Nephron progenitor cell (in vitro differentiated cells): ENCODE measurements at places on chromosomes 4 and X.

GRCh38 chr4:122775987-122776836 is 43.7 kb downstream of the BBS12 start:
- no peak for DNase-seq

DNA sequence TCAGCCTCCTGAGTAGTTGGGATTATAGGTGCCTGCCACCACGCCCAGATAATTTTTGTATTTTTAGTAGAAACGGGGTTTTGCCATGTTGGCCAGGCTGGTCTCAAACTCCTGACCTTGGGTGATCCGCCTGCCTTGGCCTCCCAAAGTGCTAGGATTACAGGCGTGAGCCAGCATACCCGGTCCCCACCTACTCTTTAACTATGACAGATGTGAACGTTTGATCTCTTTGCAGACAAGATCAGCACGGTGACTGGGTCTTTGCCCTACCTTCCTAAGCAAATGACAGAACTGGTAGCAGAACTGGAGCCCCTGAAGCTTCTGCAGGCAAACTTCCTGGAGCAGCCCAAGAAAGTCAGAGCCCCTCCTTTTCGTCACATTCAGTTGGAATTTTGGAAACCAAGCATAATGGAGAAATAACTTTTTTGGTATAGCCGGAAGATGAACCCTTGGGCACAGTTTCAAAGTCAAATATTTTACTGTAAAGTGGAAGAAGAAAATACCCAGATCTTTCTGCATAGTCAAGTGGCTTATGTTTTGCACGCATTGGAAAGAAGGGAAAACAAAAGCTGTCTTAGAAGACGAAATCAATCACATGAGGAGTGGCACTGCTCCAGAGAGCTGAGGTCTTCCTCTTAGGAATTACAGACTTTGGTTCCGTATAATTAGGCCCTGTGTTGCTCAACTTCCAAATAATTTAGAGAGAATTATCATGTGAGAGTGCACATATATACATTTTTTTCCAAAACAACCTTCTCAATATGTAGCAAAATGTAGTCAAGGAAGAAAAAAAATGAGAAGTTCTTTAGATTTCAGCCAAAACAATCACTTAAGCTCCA is 90.6 kb downstream of the SORBS2 start:
- no peak for DNase-seq

GRCh38 chr4:182384631-182385091 is 141.5 kb downstream of the TENM3 start:
- no peak for DNase-seq

- DNase-seq, result no peak
These were observed 135.2 kb upstream of the AFF2 start for GRCh38 chrX:148365233-148365632.

- no peak for DNase-seq
These were observed 404.1 kb downstream of the GPM6A start for GRCh38 chr4:175407926-175408325.

DNA sequence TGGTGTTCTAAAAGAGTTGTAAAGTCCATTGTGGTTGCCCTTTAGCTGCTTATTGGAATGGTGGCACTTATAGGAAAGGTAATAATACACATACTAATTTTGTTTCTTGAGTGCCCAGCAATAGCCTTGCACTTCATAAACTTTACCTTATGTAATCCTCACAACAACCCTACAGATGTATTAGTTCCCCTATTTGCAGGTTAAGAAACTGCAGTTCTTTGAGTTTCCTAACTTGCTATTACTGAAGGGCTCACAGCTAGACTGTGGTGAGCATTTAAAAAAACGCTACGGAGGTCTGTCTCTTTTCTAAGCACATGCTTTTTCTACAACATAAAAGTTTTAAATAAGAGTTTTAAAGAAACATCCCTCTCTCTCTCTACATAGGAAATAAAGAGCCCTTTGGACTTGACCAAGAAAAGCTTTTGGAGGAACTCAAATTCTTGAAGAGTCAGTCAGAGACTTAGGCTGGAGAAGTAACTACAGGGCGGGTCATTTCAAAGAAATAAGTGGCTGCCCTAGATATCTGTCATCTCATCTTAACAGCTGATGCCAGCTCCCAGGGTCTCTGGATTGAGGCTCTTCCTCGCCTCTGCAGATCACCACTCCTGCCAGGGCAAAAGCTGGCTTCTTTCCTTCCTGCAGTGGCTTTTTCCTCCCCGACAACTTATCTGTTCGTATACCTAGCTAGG is 42.0 kb upstream of the FBXW7 start:
- DNase-seq, result no peak

GRCh38 chr4:186725469-186726425 is 2.1 kb upstream of the FAT1 start:
- DNase-seq, result peak; percentile 76

DNA sequence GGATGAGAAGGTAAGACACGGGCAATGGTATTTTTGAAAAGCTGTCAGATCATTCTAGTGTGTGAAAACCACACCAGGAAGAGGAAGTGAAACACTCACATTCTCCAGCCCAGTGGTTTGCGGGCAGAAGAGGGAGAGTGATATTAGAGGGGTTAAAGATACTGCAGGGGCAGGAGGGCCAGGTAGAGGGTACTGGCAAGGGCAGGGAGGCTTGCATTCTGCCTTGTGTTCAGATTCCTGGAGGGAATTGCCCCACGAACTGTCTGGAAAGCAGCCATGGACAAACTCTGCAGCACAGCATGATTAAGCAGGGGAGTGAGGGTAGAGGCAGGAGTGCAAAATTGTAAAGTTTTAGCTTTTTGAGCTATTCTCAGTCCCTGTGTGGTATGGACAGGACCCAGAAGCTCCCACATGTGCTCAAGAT is 30.9 kb downstream of the NIPAL1 start:
- no peak for DNase-seq

- DNase-seq, result no peak
These were observed 157.5 kb upstream of the SMIM31 start for GRCh38 chr4:164596318-164596878.

DNA sequence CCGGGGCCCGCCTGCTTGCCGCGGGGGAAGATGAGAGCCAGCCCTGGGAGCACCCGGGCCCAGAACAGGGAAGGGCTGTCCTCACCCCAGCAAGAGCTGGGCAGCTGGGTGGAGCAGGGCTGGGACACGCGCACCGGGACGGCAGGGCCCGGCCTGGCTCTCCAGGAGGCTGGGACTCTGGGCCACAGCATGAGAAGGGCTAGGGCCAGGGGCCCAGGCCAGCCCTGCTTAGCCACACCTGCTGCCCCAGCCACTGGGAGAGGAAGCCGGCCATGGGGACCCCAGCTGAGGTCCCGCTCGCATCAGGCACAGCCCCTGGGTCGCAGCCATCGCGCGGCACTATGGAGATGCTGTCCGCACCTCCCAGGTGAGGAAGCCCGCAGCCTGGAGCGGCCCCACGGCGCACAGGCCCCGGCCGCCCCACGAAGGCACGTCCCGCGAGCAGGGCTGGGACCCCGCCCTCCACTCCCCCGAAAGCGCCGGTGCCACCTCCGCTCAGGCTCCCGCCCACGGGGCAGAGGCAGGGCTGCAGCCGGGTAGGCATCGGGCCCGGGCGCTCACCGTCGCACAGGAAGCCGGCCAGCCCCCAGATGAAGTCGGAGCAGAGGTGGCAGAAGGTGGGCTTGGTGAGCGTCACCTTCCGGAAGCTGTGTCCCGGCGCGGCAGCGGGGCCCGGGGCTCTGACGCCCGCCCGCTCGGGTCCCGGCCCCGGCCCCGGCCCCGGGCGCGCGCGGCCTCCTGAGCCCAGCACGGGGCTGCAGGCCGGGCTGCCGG is 531 bp downstream of the DGKQ start:
- DNase-seq, result peak; percentile 50

DNA sequence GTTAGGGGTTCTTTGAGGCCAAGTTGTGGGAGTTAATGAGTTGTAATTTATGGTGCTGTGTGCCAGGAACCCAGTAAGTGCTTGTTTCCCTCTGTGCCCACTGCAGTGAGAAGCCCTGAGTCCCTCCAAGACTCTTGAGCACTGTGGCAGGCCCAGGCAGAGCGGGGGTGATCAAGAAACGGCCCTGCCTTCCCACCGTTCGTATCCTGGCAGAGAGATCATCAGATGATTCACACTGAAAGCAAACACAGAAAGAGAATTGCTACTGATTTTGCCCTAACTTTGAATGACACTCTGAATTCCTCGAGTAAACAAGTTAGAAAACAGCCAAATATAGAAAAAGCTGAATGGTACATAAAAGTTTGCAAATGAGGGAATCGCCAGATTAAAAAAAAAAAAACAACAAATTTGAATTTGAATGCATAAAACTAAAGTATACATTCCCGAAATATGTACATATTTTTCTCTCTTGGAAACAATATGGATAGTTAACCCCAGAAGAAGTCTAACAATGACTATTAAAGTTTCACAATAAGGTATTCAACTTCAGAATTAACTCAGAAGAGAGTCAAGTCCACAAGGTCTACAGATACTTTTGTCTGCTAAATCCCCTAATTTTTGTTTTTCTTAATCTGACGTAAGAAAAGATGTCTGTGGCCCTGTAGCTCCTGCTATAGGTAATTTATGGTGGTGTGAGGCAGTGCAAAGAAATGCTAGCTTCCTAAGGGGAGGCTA is 71.8 kb downstream of the AFAP1 start:
- DNase-seq, result no peak

GRCh38 chr4:37568489-37568888 is 117.7 kb downstream of the RELL1 start:
- no peak for DNase-seq

GRCh38 chr4:76764251-76764650 is 133.7 kb downstream of the SOWAHB start:
- DNase-seq, result no peak

DNA sequence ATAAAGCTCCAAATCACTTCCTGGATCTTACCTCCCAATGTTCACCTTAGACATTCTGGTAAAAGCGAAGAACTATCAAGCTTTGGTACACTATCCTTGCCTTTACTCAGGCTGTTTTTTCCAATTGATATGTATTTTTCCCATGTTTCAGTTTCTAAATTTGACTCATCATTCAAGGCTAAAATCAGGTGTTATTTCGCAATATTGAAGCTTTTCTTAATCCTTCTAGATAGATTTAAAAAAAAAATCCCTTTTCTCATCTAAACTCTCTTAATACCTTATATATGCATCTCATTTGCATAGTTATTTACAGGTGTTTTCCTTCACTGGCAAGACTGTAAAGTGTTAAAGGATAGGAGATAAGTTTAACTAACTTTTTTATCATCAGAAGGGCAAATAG is 608.1 kb upstream of the FAM241A start:
- no peak for DNase-seq

GRCh38 chr4:26201120-26201519 is 119.7 kb upstream of the RBPJ start:
- DNase-seq, result no peak

GRCh38 chrX:43003204-43003565 is 225.2 kb upstream of the PPP1R2C start:
- DNase-seq, result no peak

DNA sequence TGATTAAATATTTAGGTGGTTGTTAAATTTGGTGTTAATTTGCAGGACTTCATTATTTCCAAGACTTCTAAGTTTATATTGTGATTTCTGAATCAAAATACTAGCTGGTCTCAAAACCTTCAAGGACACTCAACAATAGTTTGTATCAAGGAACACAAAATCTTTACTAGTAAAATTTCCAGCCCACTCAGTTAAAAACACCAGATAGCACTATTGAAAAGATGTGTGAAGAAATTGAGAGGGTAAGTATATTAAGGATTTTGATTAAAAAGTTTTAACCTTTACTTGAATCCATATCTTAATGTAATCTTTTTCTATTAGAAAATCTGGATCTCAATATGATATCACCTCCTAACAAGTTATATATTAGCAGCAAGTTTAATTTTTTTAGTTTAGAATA is 89.3 kb upstream of the UGT8 start:
- DNase-seq, result no peak

DNA sequence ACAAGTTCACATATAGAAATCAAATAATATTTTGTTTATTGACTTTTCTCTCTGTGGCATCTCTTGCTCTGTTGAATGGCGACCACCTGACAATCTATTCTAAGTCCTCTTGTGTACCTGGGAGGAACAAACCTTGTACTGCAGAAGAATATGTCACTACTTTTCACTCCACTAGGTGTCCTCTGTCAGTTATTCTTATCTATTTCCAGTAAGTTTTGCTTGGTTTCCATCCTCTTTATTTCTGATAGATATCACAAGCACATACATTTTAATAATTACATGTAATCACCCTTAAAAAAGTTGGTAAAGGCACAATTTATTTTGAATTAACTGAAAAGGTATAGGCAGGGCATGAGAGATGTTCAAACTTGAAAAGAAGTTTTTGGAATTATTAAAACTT is 238.4 kb downstream of the SNCA start:
- no peak for DNase-seq

GRCh38 chr4:95551653-95552052 is 2.9 kb upstream of the UNC5C start:
- no peak for DNase-seq
